NCI-H187 treated with DMSO at 0.1 percent for 48 hours (cell line): ENCODE measurements at places on chromosomes 11 and 22.

DNA sequence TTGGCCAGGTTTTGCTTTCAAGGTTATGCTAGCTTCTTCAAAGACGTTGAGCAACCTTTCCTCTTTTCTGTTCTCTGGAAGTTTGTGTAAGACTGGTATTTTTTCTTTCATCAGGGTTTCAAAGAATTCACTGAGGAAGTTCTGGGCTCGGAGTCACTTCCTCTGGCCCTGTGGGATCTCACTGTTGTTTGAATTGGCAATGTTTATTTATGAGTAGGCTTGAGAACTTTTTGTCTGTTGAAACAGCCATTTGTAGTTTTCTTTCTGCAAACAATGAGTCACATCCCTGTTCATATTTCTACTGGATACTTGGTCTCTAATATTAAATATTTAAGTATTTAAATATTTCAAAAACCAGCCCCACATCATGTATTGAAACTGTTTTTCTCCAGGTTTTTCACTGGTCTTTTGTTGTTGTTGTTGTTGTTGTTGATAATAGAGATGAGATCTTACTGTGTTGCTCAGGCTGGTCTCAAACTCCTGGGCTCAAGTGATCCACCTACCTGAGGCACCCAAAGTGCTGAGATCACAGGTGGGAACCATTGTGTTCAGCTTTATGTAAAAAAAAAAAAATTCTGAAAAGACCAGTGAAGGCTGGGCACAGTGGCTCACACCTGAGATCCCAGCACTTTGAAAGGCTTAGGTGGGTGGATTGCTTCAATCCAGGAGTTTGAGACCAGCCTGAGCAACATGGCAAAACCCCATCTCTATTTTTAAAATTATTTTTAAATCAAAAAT is 26.9 kb downstream of the SUSD2 start:
- DNase-seq = no peak

DNA sequence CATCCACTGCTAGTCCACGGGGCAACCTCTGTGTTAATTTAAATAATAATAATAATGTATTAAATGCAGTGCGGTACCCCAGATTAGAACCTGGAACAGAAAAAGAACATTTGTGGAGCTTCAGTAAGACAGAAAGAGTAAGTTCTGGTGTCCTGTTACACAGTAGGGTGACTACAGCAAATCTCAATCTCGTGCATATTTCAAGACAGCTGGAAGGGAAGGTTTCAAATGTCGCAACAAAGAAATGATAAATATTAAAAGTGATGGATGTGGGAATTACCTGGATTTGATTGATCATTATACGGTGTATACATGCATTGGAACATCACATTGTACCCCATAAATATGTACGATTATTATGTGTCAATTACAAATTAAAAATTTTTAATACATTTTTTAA is 1.7 kb upstream of the RAC2 start:
- no peak for DNase-seq

DNA sequence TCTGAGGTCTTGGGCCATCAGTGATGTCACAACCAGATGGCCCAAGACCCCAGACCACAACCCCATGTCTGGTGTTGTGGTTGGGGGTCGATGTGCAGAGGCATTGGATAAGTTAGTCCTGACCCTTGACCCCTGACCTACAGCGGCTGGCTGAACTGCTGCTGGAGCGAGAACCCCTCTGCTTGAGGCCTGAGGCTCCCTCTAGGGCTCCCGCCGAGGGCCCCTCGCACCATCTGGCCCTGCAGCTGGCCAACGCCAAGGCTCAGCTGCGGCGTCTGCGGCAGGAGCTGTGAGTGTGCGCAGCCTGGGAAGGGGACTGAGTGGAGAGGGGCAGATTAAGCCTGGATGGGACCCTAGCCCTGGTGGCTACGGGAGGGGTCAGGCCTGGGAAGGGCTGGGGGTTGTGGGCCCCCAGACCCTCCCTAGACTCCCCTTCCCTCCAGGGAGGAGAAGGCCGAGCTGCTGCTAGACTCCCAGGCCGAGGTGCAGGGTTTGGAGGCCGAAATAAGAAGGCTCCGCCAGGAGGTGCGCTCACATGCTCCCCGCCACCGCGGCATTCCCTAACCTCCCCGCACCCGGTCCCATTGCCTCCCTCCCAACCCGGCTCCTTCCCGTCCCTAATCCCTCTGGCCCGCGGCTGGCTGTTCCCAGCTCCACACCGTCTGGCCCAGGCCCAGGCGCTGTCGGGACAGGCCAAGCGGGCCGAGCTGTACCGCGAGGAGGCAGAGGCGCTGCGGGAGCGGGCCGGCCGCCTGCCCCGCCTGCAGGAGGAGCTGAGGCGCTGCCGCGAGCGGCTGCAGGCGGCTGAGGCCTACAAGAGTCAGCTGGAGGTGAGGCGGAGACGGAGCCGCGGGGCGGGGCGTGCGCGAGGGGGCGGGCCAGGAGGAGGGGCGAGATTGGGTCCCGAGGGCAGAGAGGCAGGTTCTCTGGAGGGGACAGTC is 2.1 kb downstream of the CCDC88B start:
- DNase-seq = peak; percentile 41

GRCh38 chr11:58675334-58676155 is 53.1 kb downstream of the CNTF start:
- no peak for DNase-seq

DNA sequence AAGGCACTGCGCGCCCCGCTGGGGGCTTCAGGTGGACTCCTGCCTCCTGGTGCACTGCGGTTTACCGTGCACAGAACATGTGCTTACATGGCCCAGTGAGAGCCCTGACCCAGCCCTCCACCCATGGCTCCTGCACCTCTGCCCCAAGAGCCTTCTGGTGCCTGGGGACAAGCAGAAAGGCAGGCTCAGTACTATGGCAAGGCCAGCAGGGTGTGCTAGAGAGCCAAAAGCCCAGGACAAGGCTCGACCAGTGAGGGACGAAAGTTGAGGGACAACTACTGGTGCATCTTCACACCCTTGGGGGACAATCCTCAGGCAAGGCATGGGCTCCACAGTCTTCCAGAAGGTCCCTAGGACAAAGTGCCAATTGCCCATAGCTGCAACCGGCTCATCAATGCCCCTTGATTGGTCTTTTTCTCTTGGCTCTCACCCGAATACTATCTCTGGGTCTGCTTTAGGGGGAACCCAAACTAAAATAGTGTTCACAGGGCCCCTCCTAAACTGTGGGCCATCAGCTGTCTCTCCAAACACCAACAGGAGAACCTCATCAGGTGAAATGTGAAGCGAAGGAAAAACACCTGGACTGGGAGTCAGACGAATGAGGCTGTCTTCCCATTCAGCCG is 13.5 kb downstream of the PGA5 start:
- peak; percentile 7 for DNase-seq
